ENCODE measurements at places on chromosomes 11 and 22. TPM values are rescaled to one million over a fixed set of nuclear protein-coding genes. Genes with fewer than 3 reads are reported as not detected.

DNA sequence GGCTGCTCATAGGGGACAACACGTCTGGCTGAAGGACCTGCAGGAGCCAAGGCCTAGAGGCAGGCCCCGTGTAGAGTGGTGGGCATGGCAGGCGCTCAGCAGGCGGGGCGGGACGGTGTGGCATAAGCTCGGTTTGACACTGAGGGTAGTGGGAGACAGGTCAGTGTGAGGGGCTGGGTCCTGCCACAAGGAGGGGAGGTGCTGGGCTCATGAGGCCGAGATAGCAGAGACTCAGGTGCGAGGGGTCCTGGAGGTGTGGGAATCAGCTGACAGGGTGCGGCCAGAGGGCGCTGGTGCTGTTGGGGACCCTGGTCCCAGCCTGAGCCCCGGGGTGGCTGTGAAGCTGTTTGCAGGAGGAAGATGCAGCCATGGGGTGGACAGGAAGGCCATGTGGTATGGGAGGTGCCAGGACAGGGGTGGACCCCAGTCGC, 6.7 kb downstream of the SLC22A12 start:
- no peak for DNase-seq

Gene RAG2
- total RNA-seq, result not detected

GRCh38 chr11:23078289-23078971, 218.2 kb upstream of the CCDC179 start:
- DNase-seq, result peak; percentile 26

Gene SCN2B
- total RNA-seq, result not detected

DNA sequence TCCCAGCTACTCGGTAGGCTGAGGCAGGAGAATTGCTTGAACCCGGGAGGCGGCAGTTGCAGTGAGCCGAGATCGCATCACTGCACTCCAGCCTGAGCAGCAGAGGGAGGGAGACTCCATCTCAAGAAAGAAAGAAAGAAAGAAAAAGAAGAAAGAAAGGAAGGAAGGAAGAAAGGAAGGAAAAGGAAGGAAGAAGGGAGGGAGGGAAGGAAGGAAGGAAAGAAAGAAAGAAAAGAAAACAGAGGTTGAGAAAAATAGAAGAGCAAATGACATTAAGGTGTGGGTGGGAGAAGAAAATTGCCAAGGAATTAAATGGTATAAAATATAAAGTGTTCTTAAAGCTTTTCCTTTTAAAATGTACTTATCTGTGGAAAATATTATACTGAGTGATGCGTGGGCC, 49.9 kb downstream of the AHNAK start:
- no peak for DNase-seq

Gene TREH
- not detected for total RNA-seq

DNA sequence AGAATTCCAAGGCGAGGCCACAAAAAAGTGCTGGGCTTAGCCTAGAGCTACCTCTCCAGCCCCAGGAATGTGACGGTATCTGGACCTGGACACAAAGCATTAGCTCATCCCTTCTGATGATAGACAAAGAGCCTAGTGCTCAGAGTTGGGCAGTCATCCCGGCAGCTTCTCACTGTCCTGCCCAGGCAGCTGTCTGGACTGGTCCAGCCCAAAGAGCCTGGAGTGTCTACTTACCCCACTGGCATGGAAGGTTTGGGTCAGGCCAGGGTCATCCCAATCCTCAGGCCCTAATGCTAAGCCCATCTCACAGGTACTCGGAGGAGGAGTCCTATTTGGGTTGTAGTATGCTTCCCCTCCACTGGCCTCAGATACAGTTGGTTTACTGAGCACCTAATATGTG, 31.0 kb downstream of the NAV2 start:
- DNase-seq, result no peak

DNA sequence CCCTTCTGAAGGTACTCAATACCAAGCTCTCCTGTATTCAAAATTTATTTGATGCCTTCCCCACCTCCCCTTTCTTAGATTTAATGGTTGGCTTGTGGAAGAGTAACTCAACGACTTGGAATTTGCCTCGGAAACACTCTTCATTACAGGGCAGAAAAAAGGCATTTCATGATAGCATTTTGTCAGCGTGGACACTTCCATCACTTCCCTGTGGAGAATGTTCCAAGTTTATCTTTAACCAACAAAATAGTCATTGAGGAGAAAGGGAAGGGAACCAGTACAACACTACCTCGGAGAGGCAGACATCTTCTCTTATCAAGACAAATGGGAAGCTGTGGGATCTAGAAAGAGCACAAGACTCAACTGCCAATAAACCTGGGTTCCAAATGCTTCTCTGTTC, 177.2 kb upstream of the MTMR2 start:
- no peak for DNase-seq

- peak; percentile 81 for DNase-seq
Measured at GRCh38 chr11:10314199-10315072, 9.6 kb downstream of the ADM start.

- DNase-seq, result peak; percentile 75
Measured at GRCh38 chr11:69700278-69701140, 3.3 kb downstream of the FGF19 start.

DNA sequence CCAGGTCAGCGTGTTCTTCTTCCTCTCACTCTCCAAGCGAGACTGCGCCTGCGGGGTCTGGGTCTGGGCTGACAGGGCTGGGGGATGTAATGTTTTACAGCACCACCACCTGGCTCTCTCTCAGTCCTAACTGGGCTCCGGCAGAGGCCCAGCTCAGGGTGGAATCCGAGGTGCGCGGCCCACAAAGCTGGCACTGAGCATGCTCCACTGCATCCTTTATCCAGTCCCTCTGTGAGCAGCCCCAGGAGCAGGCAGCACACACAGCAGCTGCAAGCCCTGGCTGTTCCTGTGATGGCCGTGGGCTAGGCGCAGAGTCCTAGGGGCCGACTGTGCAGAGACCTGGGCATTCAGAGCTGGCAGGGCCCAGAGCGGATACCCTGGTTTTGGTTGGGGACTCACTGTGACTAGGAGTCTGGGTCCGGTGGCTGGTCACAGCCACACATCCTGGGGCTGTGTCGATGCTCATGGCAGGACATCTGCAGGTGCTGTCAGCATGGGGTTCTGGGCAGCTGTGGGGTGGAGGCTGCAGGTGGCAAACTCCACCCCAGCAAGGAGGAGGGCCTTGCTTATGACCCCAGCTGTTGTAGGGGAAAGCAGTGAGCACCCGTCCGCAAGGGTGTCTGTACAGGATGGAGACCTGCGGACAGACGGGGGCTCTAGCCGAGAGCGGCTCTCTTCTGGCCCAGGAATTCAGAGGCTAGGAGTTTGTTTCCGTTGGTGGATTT, 4.0 kb downstream of the LRRC75B start:
- DNase-seq, result no peak

- no peak for DNase-seq
Measured at GRCh38 chr22:48627203-48627602, 1200.5 kb downstream of the BRD1 start.

GRCh38 chr11:69220561-69221051, 64.9 kb downstream of the SMIM38 start:
- DNase-seq, result no peak

DNA sequence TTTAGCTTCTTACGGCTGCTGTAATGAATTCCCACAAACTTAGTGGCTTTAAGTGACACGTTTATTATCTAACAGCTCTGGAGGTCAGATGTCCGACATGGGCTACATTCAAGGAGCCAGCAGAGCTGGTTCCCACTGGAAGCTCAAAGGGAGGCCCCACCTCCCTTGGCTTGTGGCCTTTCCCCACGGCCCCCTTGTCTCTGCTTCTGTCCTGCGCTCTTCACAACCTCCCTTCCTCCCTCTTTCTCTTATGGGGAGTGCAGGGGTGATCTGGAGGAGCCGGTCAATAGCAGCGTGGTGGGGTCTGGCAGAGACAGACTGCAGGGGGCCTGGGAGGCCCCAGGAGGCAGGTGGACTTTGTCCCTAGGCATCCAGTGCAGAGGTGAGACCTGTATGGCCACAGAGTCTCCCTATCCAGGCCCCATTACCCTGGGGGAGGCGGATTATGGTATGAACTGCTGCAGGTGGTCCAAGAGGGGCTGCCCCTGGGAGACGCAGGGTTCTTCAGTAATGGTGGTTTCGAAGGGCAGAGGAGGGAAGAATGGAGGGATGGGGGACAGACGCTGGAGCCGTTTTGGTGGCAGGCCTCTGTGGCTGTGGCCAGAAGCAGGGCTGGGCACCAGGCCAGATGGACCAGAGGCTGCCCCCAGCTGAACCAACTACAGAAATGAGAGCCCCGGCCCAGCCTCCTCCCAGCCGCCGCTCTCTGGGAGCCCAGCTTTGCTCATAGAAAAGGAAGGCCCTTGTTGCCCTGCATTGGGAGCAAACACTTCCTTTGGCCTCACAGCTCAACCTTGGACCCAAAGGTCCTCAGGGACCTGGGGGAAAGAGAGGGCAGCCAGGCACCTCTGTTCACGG, 30.7 kb upstream of the KCNQ1OT1 start:
- no peak for DNase-seq

DNA sequence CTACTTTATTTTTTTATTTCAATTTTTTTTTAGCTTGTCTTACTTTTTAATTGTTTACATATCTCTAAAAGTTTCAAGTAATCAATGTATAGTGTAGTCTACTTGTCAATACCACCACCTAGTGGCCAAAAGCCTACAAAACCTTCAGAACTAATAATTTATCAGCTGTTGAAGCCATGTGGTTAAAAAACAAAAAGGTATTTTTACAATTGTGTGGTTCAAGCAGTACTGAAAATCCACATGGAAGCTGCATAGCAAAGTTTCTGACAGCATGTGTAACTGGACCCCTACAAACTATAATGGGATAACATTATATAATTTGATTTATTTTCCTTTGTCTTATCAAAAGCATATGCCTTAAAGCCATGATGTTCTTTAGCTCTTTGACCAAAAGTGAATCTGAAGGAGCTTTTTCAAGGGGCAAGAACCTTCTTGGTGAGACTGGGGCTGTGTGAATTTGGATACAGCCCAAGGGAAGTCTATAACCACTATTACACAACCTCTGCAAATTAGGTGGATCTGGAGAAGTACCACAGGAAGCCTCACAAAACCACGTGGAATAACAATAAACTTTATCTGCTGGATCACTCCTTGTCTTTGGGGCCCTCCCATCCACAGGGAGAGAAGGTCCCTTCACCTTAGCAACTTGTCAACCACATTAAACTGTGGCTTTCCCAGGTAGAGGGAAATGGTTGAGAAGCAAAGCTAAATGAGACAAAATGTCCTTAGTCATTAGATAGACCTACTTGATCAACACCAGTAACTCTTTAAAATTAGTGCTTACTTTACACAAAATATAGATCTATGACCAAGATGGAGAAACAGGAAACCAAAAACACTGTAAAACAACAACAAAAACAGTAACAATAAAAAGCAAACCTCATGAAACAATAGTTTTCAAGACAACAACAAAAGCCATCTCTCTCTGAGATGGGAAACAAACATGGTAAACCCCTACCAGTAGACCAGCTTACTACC, 9.9 kb downstream of the NARS2 start:
- DNase-seq, result peak; percentile 86

DNA sequence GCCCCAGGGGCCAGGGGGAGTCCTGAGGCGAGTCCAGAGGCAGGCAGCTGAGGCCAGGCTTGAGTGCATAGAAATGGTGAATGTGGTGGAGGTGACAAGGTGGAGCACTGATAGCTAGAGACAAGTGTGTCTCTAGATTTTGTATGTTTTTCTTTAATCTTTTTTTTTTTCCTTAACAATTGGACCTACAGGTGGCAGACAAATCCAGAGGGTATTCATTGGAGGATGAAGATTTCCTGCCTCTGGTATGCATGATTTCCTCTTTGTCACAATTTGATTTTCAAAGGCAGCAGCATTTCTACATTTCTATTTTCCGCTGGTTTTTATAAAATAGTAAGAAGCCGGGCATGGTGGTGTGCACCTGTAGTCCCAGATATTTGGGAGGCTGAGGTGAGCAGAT, 47.7 kb upstream of the DKK3 start:
- DNase-seq, result no peak

- no peak for DNase-seq
Measured at GRCh38 chr22:27298332-27298731, 503.2 kb downstream of the MN1 start.

DNA sequence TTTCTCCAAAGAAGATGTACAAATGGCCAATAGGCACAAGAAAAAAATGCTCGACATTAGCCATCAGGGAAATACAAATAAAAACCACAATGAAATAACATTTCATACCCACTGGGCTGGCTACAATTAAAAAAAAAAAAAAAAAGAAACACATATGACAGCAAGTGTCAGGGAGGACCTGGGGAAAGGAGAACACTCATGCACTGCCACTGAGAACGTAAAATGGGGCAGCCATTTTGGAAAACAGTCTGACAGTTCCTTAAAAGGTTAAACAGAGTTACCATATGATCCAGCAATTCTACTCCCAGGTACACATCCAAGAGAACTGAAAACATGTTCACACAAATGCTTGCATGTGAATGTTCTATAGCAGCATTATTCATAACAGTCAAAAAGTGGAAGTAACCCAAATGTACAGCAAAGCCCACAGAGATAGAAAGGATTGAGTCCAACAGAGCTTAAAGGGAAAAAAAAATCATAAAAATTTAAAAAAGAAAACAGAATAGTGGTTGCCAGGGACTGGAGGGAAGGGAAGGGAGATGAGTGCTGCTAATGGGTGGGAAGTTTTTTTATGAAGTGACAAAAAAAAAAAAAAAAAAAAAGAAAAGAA, 48.4 kb upstream of the CYP2D6 start:
- DNase-seq, result no peak

DNA sequence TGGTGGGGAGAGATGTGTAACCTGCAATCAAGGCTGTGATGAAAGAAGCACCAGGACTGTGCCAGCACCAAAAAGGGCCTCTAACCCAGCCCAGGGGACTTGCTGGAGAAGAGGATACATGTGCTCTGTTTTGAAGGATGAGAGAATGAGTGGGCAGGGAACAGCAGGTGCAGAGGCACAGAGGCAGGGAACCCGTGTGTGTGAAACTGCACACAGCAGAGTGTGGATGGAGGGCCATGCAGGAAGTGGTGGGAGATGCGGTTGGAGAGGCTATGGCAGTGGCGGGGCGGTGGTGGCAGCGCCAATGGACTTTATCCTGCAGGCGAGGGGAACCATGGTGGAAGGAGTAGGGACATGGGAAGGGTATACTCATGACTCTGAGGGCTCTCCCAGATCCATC, 25.2 kb upstream of the LRRC32 start:
- DNase-seq, result no peak

Gene PKDREJ
- not detected for total RNA-seq

Gene OR5B21
- total RNA-seq, result not detected

Gene TYR
- not detected for total RNA-seq

Gene GLYATL1B
- not detected for total RNA-seq

DNA sequence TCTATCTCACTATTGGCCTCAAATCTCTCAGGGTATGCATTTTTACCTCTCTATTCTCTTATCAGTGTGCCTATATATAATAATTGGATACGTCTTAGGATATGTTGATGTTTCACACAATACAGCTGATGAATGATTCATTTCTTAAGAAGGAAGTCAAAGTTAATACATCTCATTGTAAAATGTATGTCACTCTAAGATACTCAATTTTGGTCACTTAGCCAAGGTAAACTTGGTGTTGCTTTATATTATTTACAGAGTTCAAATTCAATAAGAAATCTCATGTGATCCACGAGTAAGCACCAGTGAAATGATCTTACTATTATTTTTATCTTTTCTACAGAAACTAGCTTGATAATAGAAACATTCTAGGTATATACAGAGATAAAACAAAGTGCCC, 1266.5 kb downstream of the JRKL start:
- DNase-seq, result no peak

Data from fibroblast of villous mesenchyme (primary cell).